ENCODE measurements at places on chromosomes 6 and 20. TPM values are rescaled to one million over a fixed set of nuclear protein-coding genes. Genes with fewer than 3 reads are reported as not detected.

KCNK5 gene
- 9.2 TPM for total RNA-seq

PRSS16 gene
- total RNA-seq, result 1.3 TPM

PAK5 gene
- not detected for total RNA-seq

ZNF343 gene
- 8.8 TPM for total RNA-seq

RBBP8NL gene
- not detected for total RNA-seq

SLA2 gene
- 78.6 TPM for total RNA-seq

TMEM151B gene
- not detected for total RNA-seq

DNMT3B gene
- 2.2 TPM for total RNA-seq

SPTLC3 gene
- total RNA-seq, result not detected

C6orf132 gene
- total RNA-seq, result 0.10 TPM

LKAAEAR1 gene
- 0.38 TPM for total RNA-seq

CYP39A1 gene
- not detected for total RNA-seq

MTHFD1L gene
- 51.6 TPM for total RNA-seq

ALDH5A1 gene
- 3.7 TPM for total RNA-seq

GGTLC1 gene
- total RNA-seq, result not detected

NT5E gene
- 2.4 TPM for total RNA-seq

HLA-DOA gene
- total RNA-seq, result 4.1 TPM
